ENCODE measurements at places on chromosomes 11 and 22. TPM values are rescaled to one million over a fixed set of nuclear protein-coding genes. Genes with fewer than 3 reads are reported as not detected.
A peak's percentile ranks its signal among the peaks of the same experiment; 100 is the strongest.

- no peaks in the 10 kb centered on the region for H3K36me3 ChIP-seq
- no peak overlapping the region for H3K27ac ChIP-seq
- H3K4me3 ChIP-seq, result no peak overlapping the region
- H3K4me1 ChIP-seq, result no peaks in the 10 kb centered on the region
Measured at GRCh38 chr11:100716838-100717237, 29.8 kb downstream of the ARHGAP42 start.

DNA sequence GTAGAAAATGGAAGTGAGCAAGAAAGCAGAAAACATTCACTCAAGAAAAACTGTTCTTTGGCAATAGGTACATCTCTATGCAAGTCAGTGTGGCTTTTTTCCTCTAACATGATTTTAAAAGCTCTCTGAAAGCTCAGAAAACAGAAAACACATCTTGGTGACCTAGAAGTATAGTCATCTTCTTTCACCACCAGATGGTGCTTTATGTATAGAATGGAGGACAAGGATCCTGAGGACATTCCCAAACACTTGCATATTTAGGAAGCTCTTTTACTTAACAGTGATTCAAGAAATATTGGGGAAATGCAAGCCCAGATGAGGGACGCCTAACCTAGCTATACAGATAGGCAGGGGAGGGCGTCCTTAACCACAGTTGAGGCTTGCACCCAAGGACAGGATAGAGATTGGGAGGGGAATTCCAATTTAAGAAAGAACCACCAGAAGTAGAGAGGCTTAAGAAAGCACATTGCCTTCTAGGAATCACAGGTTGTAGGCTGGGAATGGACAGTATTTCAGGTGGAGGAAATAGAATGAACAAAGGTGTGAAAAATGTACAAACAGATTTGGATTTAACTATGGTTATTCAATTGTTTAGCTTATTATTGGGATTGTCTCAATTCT lies 13.8 kb upstream of the CCDC81 start:
- no peak for DNase-seq
- H3K4me3 ChIP-seq, result no peak overlapping the region
- H3K27me3 ChIP-seq, result no peaks in the 10 kb centered on the region
- no peaks in the 10 kb centered on the region for H3K4me1 ChIP-seq
- H3K27ac ChIP-seq, result no peak overlapping the region

- peaks cover 5% of the 10 kb centered on the region for H3K4me1 ChIP-seq
- H3K4me3 ChIP-seq, result peak overlapping the region; percentile 66
- no peak overlapping the region for H3K27ac ChIP-seq
- no peak for DNase-seq
- no peaks in the 10 kb centered on the region for H3K36me3 ChIP-seq
Measured at GRCh38 chr11:849951-850774, 7.5 kb downstream of the TSPAN4 start.

- no peak overlapping the region for H3K4me3 ChIP-seq
- H3K36me3 ChIP-seq, result peaks cover 2% of the 10 kb centered on the region
- no peak for DNase-seq
Measured at GRCh38 chr11:112610996-112611750, 350.0 kb upstream of the NCAM1 start.

GRCh38 chr11:102488208-102488607 lies 35.6 kb upstream of the TMEM123 start:
- H3K36me3 ChIP-seq, result no peaks in the 10 kb centered on the region
- peak overlapping the region; percentile 41 for H3K27ac ChIP-seq
- H3K4me1 ChIP-seq, result peaks cover 18% of the 10 kb centered on the region
- H3K4me3 ChIP-seq, result no peak overlapping the region
- peaks cover 8% of the 10 kb centered on the region for H3K27me3 ChIP-seq
- no peak for DNase-seq

GRCh38 chr11:70532066-70532440 lies 133.7 kb downstream of the CTTN start:
- H3K36me3 ChIP-seq, result no peaks in the 10 kb centered on the region
- H3K4me3 ChIP-seq, result no peak overlapping the region
- DNase-seq, result no peak
- peaks cover 11% of the 10 kb centered on the region for H3K27me3 ChIP-seq

DNA sequence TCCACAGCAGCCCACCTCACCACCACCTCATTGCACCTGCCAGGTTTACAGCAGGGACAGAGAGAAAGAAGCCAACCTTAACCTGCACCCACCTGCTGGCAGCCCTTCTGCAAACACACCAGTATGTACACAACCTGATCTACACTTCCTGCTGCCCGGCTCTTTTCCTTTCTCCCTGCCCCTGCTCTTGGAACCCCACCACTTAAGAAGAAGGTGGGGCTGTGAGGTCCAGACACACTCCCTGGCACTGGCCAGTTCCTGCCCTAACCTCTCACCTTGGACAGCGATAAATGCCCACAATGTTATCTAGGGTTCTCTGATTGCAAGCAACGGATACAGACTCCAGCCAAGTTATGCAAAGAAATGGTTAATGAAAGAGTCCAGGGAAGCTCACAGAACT lies 10.8 kb upstream of the SLC35C1 start:
- peaks cover 11% of the 10 kb centered on the region for H3K27me3 ChIP-seq
- H3K36me3 ChIP-seq, result no peaks in the 10 kb centered on the region
- no peak overlapping the region for H3K27ac ChIP-seq
- H3K4me3 ChIP-seq, result no peak overlapping the region

DNA sequence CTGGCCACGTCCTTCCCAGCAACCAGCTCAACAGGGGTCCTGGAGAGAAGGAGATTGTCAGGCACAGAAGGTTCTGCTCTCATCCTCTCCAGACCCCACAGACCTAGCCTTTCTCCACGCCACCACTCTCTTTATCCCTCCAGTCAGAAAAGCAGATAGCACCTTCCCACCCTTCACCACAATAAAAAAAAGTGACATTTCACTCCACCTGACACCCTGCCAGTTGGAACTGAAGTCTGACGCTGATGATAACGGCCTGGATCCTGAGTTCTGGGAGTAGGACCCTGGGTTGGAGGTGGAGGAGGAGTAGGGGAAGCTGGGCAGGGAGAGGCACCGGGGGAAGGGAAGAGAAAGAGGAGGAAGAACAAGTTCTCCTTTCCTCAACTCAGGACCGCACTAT lies 127.5 kb upstream of the ANO1 start:
- H3K4me3 ChIP-seq, result no peak overlapping the region
- no peaks in the 10 kb centered on the region for H3K4me1 ChIP-seq

DNA sequence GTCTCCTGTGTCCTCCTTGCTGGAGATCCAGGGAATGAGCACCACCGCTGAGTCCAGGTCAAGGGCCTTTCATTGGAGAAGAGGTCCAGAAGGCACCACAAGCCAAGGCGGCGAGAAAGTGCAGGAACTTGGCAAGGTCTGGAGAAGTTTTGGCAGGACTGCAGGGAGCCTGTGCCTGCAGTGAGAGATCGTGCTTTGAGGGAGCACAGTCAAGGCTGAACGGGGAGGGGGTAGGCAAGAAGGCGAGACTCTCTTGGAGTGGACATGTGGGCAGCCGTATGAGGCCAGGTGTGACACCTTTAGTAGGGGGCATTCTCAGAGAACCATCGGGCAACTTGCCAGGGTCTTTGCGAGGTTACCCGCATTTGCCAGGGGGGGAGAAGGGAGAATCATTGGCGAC lies 30.5 kb downstream of the LRRC10B start:
- H3K36me3 ChIP-seq, result peaks cover 2% of the 10 kb centered on the region
- H3K4me3 ChIP-seq, result no peak overlapping the region
- H3K27me3 ChIP-seq, result peaks cover 53% of the 10 kb centered on the region
- H3K4me1 ChIP-seq, result peaks cover 4% of the 10 kb centered on the region

DNA sequence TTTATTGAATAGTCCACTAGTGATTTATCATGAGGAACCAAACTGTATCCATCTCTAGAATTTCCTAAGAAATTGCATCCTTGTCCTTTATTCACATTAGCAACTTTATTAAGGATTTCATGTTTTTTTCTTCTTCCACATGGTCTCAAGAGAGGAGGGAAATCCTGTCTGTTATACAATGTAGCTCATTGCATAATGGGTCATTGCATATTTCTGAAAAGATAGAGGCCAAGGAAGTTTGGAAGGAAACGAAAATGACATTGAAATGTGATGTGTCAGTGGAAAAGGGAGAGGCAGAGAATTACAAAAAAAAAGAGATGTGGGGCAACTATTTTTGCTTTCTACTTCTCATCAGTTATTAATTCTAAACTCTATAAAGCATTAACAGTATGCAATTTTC lies 353.1 kb downstream of the METTL15 start:
- no peaks in the 10 kb centered on the region for H3K4me1 ChIP-seq
- H3K27ac ChIP-seq, result no peak overlapping the region
- H3K4me3 ChIP-seq, result no peak overlapping the region

GRCh38 chr11:101721270-101721669 lies 137.5 kb upstream of the TRPC6 start:
- no peaks in the 10 kb centered on the region for H3K36me3 ChIP-seq
- no peaks in the 10 kb centered on the region for H3K4me1 ChIP-seq
- no peak overlapping the region for H3K27ac ChIP-seq
- H3K4me3 ChIP-seq, result no peak overlapping the region
- no peaks in the 10 kb centered on the region for H3K27me3 ChIP-seq
- DNase-seq, result no peak

GRCh38 chr11:65317025-65317786 lies 2.5 kb downstream of the CDC42EP2 start:
- DNase-seq, result no peak
- H3K27ac ChIP-seq, result no peak overlapping the region

DNA sequence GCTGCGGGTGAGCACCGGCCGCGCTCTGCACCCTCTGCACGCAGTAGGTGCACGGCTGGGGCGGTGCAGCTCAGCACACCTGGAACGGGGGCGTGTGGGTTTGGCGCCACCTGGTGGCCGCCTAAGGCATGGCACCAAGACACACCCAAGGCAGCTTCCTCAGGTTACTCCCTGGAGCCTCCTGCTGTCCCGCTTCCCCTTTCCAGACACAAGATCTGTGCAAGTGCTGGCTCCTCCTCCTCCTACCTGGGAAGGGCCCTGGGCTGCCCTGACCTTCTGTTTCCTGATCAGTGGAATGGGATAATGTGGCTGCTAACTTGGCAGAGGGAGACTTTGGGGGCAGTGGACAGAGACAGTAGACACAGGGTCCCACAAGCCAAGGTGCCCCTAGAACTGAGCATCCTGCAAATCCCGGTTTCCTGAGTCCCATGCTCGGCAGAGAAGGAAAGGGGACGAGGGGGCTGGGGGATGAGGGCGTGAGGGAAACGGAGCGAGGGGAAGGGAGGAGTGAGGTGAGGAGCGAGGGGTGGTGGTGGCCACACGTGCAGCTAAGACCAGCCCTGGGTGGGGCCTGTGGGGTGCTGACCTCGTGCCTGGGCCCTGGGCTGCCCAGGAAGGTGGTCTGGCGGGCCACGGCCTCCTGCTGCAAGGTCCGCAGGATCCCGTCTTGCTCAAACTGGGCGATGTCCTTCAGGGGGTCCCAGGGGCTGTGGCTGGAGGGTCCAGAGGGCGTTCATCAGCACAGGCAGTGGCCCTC lies 34.8 kb upstream of the CARS1 start:
- H3K4me1 ChIP-seq, result peaks cover 7% of the 10 kb centered on the region
- H3K4me3 ChIP-seq, result peak overlapping the region; percentile 7
- DNase-seq, result peak; percentile 63
- H3K36me3 ChIP-seq, result peaks cover 4% of the 10 kb centered on the region
- peaks cover 8% of the 10 kb centered on the region for H3K27me3 ChIP-seq

DNA sequence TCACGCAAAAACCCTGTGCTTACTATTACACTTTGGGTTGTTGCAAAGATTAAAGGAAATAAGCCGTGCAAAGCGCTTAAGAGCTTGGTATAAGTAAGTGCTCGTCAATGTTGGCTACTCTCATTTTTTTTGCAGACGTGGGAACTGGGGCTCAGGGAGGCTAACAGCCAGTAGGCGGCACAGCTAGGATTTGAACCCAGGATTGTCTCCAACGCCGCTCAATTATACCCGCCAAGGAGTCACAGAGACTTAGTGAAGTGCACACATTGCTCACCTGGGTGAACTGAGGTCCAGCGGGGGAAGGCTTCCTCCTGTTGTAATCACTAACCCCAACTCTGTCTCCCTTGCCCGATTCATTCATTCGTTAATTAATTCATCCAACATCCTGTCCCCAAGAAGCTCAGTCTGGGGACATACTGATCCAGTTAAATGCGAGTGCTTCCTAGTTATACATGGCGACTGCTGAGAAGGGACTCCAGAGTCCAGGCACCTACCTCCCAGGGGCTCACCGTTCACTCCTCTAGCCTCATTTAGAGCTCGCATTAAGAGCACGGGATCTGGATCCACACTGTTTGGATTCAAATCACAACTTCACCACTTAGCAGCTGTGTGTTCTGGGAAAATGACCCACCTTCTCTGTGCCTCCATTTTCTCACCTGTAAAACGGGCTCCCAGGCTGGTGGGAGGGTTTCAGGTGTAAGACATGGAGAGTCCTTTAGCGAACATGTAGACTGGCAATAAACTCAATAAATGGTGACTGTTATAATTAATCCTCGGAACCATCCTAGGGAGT lies 838 bp upstream of the MTFP1 start:
- H3K4me3 ChIP-seq, result peak overlapping the region; percentile 95
- H3K27ac ChIP-seq, result peak overlapping the region; percentile 97
- H3K4me1 ChIP-seq, result peaks cover 42% of the 10 kb centered on the region
- no peaks in the 10 kb centered on the region for H3K27me3 ChIP-seq
- no peak for DNase-seq

- H3K4me3 ChIP-seq, result peak overlapping the region; percentile 60
- no peaks in the 10 kb centered on the region for H3K36me3 ChIP-seq
- H3K4me1 ChIP-seq, result peaks cover 31% of the 10 kb centered on the region
- no peaks in the 10 kb centered on the region for H3K27me3 ChIP-seq
- no peak for DNase-seq
- peak overlapping the region; percentile 72 for H3K27ac ChIP-seq
Measured at GRCh38 chr22:18152519-18152918, 2.5 kb downstream of the USP18 start.

The ZNF214 gene
- total RNA-seq, result not detected

The CST6 gene
- not detected for total RNA-seq

Data from T-helper 17 cell (primary cell).